ENCODE measurements at places on chromosomes 16 and 17. TPM values are rescaled to one million over a fixed set of nuclear protein-coding genes. Genes with fewer than 3 reads are reported as not detected.

Gene TNFRSF17
- total RNA-seq: not detected

Gene TIMP2
- 127 TPM for total RNA-seq

Gene LGALS9C
- total RNA-seq: not detected

Gene TVP23A
- not detected for total RNA-seq

Gene SOX8
- total RNA-seq: 0.25 TPM

Gene GPRC5C
- total RNA-seq: 10.4 TPM

Gene TP53TG3F
- total RNA-seq: not detected

Gene NTN1
- total RNA-seq: 0.79 TPM

Gene TEKT1
- total RNA-seq: not detected

Gene CDRT15
- total RNA-seq: not detected

Gene TLCD1
- total RNA-seq: 6.7 TPM

Gene TBX6
- 0.30 TPM for total RNA-seq

Gene PTX4
- not detected for total RNA-seq

Gene SCGB1C2
- total RNA-seq: not detected

Gene SMIM36
- not detected for total RNA-seq

Gene MT1F
- total RNA-seq: not detected

Gene CCL1
- total RNA-seq: not detected

Gene ABCA6
- 0.99 TPM for total RNA-seq

Gene RPL19
- 4,123 TPM for total RNA-seq

Gene MYH11
- total RNA-seq: not detected

Gene TBC1D3E
- not detected for total RNA-seq

Gene MEFV
- total RNA-seq: not detected

Gene NUPR1
- total RNA-seq: 38.1 TPM
